ENCODE measurements at places on chromosomes 7 and 10.
A peak's percentile ranks its signal among the peaks of the same experiment; 100 is the strongest.

DNA sequence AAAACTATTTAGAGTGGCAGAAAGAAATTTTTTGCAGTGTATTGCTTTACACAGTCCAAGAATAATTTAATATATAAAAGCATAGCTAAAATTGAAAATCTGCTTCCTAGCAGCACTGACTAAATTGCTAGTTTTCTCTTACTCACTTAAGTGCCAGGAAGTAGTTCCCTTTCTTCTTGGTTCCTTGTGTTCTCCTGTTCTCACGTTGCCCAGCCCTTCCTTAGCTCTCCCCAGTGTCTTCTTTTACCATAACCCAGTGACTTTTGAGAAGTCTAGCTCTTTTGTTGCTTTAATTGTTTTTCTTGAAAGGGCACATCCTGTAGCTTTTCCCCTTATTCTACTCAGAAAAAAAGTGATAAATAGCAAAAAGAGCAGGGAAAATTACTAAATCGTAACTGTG lies 215.5 kb downstream of the THSD7A start:
- no peak overlapping the region for H3K27ac ChIP-seq
- no peak for DNase-seq
- H3K27me3 ChIP-seq: no peaks in the 10 kb centered on the region
- H3K36me3 ChIP-seq: no peaks in the 10 kb centered on the region

DNA sequence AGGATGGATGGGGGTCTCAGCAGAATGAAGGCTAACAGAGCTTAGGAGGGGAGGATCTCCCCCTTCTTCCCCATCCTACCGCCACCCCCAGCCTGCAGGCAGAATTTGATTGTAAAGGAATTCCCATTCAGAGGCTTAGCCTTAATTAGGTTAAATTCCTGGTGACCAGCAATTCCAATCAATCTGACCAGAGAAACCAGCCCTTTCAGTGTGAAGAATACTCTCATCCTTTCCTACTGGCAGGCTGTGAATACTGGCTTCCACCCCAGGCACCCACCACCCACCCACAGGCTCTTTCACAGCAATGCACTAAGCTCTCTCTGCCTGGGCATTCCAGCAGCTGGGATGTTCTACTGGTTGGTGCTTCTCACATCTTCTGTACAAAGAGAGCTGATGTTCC lies 137.9 kb upstream of the LYZL1 start:
- H3K36me3 ChIP-seq: no peaks in the 10 kb centered on the region
- no peak overlapping the region for H3K4me3 ChIP-seq
- H3K4me1 ChIP-seq: no peaks in the 10 kb centered on the region
- no peaks in the 10 kb centered on the region for H3K27me3 ChIP-seq
- H3K27ac ChIP-seq: no peak overlapping the region
- no peak for DNase-seq

DNA sequence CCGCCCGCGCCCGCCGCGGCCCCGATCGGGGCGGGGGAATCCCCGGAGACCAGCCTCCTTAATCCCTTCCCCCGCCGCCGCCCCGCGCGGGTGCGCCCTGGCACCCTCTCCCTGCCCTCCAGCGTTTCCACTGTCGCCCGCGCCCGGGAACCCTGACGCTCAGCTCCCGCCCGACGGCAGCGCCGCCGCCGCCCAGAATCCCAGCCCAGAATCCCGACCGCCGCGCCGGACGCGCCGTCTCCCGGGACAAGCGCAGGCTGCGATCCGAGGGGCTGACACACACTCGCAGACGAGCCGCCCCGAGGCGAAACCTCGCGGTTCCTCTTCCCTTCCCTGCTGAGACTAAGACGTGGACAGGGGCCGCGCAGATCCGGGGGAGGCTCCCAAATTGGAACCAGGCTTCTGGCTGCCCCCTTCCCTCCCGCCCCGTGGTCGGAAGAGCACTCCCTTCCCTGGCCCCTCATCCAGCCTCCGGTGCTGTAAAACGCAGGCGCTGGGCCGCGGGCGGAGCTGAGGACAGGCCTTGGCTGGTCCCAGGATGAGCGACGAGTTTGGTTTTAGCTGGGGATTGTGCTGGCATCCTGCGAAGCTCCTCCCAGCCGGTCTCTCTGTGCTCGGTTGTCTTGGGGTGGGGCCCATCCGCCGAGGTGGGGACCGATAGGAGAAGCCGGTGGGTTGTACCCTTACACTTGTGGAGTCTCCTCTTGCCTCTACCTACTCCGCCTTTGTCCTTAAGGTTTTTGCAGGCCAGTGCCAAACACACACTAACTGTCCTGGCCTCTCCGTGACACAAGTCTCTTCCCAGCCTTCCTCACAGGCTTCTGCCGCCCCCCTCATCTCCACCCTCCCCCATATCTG lies 1.1 kb downstream of the MARVELD1 start:
- peaks cover 10% of the 10 kb centered on the region for H3K4me1 ChIP-seq
- H3K27me3 ChIP-seq: no peaks in the 10 kb centered on the region
- H3K36me3 ChIP-seq: peaks cover 32% of the 10 kb centered on the region
- peak overlapping the region; percentile 98 for H3K4me3 ChIP-seq

DNA sequence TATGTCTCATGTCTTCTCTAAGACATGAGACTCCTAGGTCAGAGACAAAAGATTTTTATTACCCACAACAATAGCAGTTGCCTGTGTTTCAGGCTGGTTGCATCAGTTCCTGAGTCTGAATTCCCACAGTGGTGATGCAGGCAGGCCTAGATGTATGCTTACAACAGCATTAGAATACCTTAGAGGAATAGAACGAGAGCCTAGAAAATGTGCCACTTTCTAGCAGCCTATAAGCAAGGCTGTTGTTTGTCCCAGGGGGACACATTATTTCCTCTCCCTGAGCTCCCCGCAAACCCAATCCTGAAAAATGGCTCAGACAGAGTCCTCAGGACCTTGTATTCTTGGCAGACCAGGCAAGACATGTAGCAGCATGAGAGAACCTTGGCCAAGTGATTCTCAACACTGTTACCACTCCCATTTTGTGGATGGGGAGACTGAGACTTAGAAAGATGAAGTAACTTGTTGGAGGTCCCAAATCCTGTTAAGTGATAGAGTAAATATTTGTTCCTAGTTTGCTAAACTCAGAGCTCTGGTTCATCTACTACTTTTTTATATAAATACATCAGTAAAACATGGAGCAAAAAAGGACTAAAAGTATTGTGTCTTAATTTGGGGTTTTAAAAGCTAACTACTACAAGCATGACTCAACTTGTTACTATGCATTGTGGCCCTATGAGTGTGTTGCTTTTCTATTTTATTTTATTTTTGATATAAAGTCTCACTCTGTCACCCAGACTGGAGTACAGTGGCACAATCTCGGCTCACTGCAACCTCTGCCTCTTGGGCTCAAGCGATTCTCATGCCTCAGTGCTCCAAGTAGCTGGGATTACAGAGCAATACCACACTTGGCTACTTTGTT lies 14.2 kb downstream of the VTI1A start:
- no peak overlapping the region for H3K27ac ChIP-seq
- no peak for DNase-seq
- no peaks in the 10 kb centered on the region for H3K27me3 ChIP-seq
- no peak overlapping the region for H3K4me3 ChIP-seq
- peaks cover 21% of the 10 kb centered on the region for H3K36me3 ChIP-seq
- H3K4me1 ChIP-seq: no peaks in the 10 kb centered on the region

DNA sequence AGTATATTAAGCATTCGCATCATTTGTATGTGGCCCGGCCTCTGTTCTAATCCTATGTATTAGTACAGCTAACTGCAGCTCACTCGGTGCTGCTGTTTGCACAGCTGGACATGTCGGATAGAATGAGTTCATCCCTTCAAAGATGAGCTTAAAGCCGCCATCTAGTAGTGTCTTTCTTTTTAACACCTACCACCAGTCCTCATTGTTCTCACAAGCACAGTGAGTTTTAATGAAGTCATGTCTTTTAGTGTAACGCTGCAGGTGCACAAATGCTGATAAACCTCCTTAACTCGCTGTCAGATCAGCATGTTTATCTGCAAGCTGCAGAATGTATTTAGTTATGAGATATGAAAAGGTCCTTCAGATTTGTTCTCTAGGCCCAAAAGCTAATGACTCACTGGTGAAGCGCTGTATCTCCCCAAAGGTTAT lies 247.5 kb downstream of the MTERF1 start:
- H3K27me3 ChIP-seq: no peaks in the 10 kb centered on the region
- no peak overlapping the region for H3K4me3 ChIP-seq
- no peak overlapping the region for H3K27ac ChIP-seq
- no peaks in the 10 kb centered on the region for H3K4me1 ChIP-seq

- H3K4me1 ChIP-seq: no peaks in the 10 kb centered on the region
- no peak for DNase-seq
- H3K4me3 ChIP-seq: no peak overlapping the region
- no peak overlapping the region for H3K27ac ChIP-seq
- H3K36me3 ChIP-seq: no peaks in the 10 kb centered on the region
These were observed 20.2 kb upstream of the VOPP1 start for GRCh38 chr7:55592492-55592891.

- no peak overlapping the region for H3K4me3 ChIP-seq
- H3K27me3 ChIP-seq: no peaks in the 10 kb centered on the region
- H3K4me1 ChIP-seq: peaks cover 3% of the 10 kb centered on the region
- DNase-seq: no peak
These were observed 131.4 kb upstream of the BTBD16 start for GRCh38 chr10:122139627-122140170.

GRCh38 chr7:137958470-137959431 lies 43.1 kb downstream of the CREB3L2 start:
- H3K4me1 ChIP-seq: peaks cover 12% of the 10 kb centered on the region
- no peak for DNase-seq
- H3K4me3 ChIP-seq: no peak overlapping the region
- H3K27ac ChIP-seq: no peak overlapping the region
- H3K27me3 ChIP-seq: no peaks in the 10 kb centered on the region
- peaks cover 21% of the 10 kb centered on the region for H3K36me3 ChIP-seq

DNA sequence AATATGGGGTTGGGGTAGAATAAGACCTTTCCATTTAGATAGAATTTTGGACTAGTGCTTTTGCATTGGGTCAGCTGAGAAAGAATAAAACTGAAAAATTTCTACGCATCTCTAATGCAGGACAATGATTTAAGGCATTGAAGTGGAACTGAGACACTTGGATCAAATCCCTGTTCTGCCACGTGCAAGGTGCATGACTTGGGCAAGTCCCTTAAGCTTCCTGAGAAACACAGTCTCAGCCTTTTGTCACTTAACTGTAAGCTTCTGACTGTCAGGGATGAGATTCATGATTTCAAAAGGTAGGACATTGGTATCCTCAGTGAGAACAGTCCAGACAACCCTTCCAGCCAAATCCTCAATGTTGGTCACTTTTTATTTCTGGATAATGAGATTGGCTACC lies 59.2 kb downstream of the ENTPD1 start:
- H3K27me3 ChIP-seq: no peaks in the 10 kb centered on the region
- H3K4me1 ChIP-seq: no peaks in the 10 kb centered on the region

Data from H9 (cell line).